GM10248 (cell line): ENCODE measurements at places on chromosomes 13 and 19.
A peak's percentile ranks its signal among the peaks of the same experiment; 100 is the strongest.

GRCh38 chr13:50845211-50845610 is 1.7 kb upstream of the DLEU7 start:
- no peak for DNase-seq

- DNase-seq: no peak
Observed at GRCh38 chr13:79776531-79777295, 295.8 kb downstream of the NDFIP2 start.

DNA sequence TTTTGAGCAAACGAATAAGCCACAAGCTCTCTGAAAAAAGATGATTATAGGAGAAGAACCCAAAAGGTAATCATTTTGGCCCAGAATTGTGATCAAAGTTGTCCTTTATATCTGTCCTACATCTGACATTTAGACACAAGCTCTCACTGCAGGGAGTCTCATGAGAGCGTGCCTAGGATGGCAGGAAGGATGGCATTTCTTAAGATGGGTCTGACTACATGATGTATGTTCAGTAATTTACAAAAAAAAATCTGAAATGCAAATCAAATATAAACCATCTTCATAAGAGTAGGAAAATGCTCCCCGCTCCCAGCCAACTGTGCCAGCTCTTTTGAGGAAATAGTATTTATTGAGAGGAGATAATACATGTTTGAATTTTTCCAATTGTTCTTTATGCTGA is 81.0 kb upstream of the MBNL2 start:
- DNase-seq: no peak

- no peak for DNase-seq
Observed at GRCh38 chr19:37007587-37008220, 70.5 kb upstream of the ZNF420 start.

DNA sequence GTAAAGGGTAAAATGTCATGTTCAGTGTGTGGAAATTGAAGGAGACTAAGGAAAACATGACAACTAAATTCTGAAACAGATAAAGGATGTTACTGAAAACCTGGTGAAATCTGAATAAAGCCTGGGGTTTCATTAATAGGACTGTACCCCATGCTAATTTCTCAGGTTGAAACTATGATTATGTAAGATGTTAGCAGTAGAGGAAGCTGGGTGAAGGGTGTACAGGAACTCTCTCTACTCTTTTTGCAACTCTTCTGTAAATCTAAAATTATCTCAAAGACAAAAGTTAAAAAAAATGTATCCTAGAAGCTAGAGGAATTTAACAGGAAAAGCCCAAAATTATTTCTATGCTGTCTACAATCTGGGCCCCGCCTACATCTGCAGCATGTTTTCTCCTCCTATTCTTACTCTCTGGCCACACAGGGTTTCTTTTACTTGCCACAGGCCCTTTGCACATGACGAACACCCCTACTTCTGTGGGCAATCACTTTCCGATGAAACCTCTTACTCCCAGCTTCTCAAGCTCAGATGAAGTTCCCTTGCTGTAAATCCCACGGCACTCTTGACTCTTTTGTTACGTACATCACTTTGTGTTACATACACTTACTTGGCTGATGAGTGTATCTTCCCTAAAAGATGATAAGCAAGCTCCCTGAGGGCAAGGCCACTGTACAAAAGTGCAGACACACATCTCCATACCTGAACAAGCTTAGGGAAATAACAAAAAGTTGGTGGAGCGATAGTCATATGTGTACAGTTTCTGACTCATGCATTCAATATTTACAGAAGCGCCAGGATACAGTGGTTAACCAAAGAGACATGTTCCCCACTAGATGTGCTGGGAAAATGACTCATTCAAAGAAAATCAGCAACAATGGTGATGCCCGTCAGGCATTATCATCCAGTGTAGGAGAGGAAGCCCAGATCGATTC is 32.6 kb downstream of the RUBCNL start:
- no peak for DNase-seq

GRCh38 chr19:16445238-16446107 is 26.3 kb downstream of the EPS15L1 start:
- peak; percentile 69 for DNase-seq

DNA sequence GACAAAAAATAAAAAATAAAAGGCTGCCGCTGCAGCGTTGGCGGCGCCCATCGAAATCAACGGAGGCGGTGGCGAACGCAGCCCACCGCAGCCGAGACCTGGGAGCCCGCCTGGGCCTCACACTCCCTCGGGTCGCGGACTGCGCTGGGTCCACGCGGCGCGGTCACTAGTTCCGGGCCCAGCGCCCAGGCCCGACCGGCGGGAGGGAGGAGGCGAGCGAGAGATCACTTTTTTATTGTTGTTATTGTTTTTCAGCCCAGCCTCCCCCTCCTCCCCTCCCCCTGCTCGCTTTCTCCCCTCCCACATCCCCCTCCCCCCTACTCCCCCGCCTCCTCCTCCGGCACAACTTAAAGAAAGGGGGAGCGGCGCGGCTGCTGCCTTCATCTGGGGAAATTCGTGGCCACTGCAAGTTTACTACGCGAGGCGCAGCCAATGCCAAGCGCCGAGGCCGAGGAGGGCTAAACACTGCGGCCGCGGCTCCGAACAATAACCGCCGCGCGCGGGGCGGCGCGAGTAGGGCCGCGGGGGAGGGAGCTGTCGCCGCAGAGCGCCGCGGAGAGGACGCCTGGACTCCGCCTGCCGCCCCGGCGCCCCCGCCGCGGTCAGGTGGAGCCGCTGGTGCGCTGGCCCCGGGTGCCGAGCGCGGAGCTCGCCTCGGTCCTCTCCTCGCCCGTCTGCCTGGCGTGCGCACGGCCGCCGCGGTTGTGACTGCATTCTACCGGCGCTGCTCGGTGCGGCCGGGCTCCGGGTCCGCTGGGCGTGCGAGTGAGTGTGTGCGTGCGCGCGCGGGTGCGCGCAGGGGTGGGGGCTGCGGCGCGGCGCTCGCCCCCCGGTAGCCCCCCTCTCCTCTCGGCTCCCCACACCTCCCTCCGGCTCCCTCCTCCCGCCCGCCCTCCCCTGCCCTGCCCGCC is 505 bp upstream of the ZIC2 start:
- no peak for DNase-seq

GRCh38 chr19:46867170-46867569 is 6.4 kb downstream of the ARHGAP35 start:
- DNase-seq: no peak

- peak; percentile 61 for DNase-seq
Observed at GRCh38 chr19:51166846-51167490, 24.9 kb downstream of the SIGLEC7 start.

DNA sequence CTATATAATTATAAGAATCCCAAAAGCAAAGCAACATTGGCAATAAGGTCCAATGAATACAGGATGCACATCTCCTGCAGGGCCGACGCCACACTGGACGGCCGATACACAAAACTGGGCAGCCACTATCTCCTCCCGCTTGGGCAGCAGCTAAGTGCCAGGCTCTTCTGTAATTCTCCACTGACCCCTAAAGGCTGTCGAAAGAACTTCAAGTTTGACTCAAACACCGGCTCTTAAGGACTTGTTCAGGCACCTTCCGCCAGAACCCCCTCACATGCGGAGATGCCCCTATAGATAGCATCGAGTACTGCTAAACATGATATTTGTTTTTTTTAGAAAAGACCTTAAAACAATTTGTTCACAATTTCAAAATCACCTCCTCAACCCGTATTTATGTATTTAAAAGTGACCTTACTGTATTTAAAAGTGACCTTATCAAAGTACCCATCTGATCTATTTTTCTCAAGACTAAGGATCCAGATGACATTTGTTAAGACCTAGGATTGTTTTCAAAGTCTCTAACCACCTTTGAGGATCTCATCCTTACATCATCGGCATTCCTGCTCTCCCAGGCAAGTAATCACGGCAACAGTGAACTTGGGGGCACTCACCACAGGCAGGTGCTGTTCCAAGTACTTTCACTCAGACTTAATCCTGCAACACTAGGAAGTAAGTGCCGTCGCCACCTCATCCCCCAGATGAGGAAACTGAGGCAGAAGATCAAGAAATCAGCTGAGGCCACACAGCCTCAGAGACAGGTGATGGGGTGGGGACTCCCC is 77.8 kb downstream of the TUBGCP3 start:
- DNase-seq: peak; percentile 44

DNA sequence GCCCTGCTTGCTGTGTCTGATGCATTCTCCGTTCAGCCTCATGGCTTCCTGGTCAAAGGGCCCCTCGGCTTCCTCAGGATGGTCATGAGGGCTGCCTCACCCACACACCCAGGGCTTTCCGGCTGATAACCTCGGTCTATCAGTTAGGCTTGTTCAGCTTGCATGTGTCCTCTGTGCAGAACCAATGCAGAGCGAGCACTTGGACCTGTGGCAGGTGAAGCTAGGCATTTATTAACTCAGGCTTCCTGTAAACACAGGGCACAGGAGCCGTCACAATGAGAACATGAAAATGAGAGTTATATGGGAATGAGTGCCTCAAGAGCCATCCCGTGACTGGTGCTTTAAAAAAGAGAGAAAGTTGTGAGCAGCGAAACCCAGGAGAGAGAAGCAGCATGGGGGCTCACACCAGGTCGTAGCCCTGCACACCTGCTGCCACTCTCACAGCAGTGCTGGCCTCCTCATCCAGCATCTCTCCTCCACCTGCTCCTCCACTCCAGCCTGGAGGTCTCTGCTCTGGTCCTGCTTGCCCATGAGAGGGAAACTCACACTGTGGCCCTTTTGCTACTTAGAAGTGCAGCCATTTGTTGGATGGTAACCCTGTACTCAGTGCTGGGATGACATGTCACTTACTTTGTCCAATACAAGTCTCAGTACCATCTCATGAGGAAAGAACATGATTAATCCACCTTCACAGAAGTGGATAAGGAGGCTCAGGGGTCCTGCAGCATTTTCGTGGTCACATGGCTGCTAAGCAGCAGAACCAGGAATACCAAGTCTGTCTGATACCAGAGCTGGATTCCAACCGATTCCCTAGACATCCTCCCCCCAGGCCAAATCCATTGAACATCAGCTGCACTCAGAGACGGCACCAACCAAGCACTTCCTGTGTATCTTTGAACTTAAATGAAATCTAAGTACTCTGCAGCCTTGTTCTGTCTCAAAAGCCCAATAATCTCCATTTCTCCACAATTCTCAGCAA is 50.5 kb upstream of the IRS2 start:
- no peak for DNase-seq

DNA sequence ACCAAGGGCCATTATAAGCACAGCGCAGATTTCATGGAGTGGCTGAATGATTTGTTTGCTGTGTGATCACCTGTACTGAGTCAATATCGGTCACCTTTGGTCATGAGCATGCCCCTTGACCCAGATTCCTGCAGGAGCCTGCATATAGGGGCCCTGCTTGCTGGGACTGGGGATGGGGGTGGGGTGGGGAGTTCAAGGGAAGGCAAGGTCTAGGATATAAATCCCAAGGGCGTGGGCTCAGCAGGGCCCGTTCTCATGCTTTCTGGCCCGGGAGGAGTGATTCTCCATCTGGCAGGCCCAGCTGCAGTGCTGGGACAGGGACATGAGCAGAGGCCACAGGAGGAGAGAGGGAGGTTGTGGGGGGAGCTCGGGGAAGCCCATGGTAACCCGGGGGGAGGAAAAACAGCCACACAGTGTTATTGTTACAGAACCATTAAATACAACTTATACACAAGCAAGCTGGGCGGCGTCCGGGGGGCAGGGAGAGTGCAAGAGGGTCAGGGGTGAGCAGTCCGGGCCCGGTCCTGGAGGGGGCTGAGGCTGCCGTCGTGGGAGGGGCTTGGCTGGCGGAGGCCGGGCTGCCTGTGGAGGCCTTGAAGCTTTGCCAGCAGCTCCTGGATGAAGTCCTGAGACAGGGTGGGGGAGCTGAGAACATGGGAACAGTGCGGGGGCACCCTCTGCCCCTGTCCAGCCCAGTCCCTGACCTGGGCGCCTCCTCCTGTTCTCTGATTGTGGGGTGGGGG is 5.2 kb downstream of the PPP1R14A start:
- DNase-seq: no peak

GRCh38 chr13:73913751-73914518 is 220.3 kb downstream of the KLF12 start:
- peak; percentile 10 for DNase-seq
